ENCODE measurements at places on chromosomes 5 and 9.

DNA sequence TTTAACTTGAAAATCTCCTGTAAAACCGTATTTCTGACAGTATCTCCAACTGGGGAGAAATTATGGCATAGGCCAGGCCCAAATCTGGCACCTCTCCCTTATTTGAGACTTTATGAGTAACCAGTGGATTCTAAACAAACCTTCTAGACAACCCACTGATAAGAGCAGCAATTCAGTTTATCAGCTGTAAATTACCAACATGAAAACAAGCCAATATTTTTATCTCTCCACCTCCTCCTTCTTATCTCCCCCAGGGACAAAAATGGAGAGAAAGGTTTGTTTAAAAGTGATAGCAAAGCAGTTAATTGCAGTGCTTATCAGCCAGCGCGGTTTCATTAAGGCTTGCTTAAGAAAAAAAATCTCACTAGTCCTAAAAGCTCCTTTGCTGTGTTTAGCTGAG lies 53.8 kb downstream of the KCNV2 start:
- no peak for DNase-seq

DNA sequence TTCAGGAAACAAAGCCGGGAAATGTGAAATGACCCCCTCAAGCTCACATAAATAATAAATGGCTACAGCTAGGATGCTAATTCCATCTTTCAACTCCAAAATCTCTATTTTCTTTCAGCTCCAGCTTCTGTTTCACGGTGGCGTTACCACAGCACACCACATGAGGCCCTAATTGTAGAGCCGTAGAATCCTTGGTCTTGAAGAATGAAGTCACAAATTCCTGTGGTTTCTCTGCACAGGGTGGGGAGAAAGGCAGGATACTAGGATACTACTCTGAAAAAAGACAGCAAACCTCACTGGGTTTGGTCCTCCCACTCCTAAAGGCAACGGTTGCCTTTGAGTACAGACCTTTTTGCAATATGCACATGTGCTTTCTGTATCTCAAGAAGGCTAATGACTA lies 13.9 kb upstream of the RARS1 start:
- DNase-seq, result peak; percentile 6

DNA sequence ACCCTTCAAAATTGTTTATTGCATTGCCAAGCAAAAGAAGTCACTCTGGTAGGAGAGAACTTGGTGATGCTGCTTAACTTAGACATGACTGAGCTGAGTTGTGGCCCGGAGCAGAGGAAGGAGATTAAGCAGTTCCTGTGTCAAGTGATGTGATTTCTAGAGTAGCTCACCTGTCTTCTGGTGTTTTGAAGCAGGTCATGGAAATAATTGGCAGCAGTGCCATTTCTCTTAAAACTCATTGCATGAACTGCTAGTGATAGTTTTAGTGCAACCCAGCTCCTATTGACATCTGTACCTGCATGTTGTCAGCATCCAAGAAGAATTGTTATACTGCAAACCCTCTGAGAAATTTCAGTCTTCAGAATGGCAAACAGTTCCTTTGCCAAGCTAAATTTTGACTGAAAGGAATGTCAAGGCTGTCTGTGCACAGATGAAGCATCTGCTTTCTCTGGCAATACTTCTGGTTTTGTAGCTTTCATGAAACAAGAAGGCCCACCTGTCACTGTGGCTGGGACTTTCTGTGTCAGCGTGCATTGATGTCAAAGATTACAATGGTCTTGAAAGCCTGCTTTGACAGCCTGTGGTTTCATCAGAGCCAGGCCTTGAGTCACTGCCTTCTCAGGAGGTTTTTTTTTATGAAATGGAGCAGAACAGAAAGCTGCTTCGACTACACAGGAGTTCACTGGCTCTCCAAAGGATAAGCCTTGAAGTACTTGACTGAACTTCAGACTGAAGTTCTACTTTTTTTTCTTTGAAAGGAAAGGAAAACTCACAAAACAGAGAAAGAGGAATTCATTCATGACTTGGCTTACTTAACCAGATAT lies 90.6 kb downstream of the RALGPS1 start:
- DNase-seq, result no peak

- no peak for DNase-seq
Observed at GRCh38 chr9:21988056-21988990, 5.9 kb downstream of the CDKN2A start.

- DNase-seq, result no peak
Observed at GRCh38 chr9:72254901-72255545, 105.8 kb downstream of the GDA start.

DNA sequence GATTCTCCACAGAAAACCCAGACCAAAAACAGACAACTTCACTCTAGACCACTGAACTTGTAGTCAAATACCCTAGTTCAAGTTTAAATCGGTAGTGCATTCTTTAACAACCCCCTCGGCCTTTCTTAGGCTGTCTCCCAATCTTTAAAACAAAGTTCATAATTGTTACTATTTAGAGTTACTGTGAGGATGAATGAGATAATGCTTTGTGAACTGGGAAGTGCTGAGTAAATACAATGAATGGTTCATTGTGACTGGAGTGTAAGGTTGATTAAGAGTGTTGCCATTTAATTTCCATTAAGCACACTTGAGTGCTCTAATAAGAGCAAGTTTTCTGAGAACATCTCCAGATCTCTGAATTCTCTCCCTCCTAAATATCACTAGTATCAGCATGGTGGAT lies 228.8 kb upstream of the PIK3R1 start:
- DNase-seq, result no peak

GRCh38 chr5:171131497-171131896 lies 177.6 kb upstream of the TLX3 start:
- no peak for DNase-seq

GRCh38 chr5:173907686-173908371 lies 19.7 kb downstream of the CPEB4 start:
- no peak for DNase-seq

- no peak for DNase-seq
Observed at GRCh38 chr5:139385061-139386049, 2.3 kb upstream of the SLC23A1 start.

DNA sequence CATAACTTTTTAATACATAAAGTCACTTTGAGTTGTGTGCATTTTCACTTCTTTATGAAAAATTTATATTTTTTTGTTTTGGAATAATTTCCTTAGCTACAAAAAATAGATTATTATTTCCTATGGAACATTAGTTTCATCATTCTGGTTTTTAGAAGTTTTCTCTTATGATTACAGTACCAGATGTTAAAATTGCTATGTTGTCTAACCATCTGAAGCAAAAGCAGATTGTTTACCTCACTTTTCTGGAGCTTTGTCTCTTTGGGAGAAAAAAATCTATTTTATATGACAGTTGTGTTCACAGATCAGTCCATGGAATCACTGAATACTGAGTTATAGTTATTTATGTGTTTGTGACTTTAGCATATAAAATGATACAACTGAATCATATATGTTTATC lies 708.9 kb upstream of the RIOK2 start:
- DNase-seq, result no peak

DNA sequence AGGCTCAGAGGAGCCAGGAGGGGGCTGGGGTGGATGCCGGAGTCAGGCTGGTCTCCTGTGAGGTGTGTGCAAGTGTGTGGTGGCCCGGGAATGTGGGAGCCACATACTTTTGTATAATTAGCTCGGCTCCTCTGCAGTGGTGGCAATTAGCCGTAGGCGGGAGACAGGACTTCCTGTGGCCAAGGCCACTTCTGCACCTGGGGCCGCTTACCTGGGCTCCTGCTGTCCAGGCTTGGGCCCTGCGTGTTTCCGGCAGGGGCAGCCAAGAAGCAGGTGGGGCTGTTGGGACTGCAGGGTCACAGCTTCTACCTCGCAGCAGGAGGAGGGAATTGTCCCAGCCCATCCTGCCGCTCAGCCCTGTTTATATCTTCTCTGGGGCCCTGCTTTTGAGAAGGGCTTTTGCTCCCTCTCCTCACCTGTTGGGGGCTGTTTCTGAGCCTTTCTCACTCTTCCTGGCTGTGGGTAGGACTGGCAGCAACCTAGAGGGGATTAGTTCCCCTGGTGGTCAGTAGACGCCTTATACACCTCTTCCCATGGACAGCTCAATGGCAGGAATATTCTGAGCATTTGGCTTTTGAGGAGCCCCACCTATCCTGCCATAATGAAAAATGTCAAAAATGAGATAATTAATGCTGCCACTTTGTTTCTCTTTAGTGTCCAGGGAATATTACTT lies 145.4 kb upstream of the PITX1 start:
- DNase-seq, result no peak

GRCh38 chr9:99169982-99170761 lies 51.6 kb downstream of the ALG2 start:
- no peak for DNase-seq

GRCh38 chr5:132655821-132656773 lies 1.9 kb upstream of the IL13 start:
- peak; percentile 19 for DNase-seq

DNA sequence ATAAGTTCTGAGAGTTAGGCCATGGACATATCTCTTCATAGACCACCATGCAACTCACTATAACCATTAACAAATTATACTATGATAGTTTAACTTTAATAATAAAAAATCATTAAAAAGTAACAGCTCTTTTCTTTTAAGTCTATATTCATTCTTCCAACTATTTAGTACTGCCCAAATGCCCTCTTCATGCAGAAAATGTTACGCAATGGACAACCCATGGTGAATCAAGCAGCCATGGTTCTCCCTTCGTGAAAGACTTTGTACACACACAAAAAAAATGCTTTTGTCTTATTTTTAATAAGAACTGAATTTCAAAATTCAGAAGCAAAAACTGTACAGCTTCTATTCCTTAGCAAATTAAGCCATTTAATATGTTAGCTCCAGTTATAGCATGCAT lies 401.1 kb downstream of the EFNA5 start:
- DNase-seq, result no peak

- no peak for DNase-seq
Observed at GRCh38 chr9:85200726-85201404, 531.3 kb downstream of the NTRK2 start.

GRCh38 chr5:150661086-150661485 lies at the start of gene MYOZ3:
MYOZ3 (plus strand) TSS chr5:150661251; CDS start chr5:150662942, 1,691 bp downstream.
- peak; percentile 1 for DNase-seq

- no peak for DNase-seq
Observed at GRCh38 chr5:37207802-37208201, 41.4 kb downstream of the CPLANE1 start.

DNA sequence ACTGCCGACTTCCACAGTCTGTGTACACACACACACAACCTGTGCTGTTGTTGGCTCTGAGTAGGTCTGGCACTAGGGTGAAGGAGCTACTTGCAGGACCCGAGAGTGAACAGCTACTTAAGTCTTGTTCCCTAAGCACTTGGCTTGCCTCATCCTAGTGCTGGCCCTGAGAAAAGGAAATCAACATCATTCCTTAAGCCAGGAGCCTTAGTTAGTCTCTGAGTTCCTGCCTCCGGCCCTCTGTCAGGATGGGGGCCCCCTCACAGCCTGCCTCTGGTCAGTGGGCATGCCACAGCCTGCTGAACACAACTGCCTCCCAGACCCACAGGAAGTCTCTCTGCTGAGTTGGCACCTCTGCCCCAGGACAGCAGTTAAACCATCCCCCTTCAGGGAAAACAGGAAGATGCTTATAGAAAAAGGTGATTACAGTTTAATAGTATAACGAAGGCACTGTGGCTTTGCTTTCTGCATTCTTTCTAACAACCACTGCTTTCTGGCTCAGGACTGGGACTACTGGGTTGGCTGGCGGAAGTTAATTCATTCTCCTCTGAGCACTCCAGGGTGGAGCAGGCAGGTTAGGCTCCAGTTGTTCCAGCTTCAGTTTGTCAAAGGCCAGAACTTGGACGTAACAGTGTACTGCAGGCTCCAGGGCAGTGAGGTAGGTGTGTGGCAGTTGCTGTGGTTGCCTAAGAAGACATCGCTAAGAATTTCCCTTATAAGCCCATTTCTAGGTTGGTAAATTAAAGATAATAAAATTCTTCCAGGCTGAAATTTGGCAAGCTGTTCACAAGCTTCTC lies 2.8 kb downstream of the MAMDC2 start:
- DNase-seq, result peak; percentile 4

GRCh38 chr9:135249711-135250110 lies 162.2 kb downstream of the OLFM1 start:
- no peak for DNase-seq

Data from spinal cord (tissue), 10 donors.